NCI-H1105 (cell line): ENCODE measurements at places on chromosomes 7 and 10.
A peak's percentile ranks its signal among the peaks of the same experiment; 100 is the strongest.

DNA sequence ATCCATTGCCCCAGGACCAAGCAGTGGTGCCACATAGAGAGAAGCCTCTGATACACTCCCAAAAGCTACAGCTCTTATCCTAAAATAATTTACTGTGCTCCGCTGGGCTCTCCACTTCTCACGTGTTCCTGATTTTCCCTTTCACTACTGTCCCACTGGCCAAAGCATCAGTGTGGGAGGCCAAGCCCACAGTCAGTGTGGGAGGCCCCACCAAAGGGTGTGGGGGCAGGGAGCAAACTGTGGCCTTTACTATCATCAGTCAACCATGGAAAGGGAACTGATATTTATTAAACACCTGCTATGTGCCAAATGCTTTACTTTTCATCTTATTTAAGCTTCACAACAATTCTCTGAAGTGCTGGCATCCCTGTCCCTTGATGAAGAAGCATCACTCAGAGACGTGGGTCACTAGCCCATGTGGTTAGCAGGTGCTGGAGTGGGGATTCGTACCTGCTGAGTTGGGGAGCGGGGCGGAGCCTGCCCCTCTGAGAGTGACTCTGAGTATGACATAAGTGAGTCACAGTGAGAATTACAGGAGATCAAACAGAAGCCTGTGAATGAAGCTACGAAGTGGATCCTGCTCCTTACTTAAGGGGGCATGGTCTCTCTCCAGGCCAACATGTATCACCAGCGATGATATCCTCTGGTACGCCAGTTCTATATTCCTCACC is 50.4 kb downstream of the PYROXD2 start:
- DNase-seq, result no peak

- no peak for DNase-seq
These were observed 8.9 kb upstream of the LBX1 start for GRCh38 chr10:101237982-101238731.

GRCh38 chr10:93083743-93084539 is 10.2 kb downstream of the CYP26A1 start:
- DNase-seq, result no peak

DNA sequence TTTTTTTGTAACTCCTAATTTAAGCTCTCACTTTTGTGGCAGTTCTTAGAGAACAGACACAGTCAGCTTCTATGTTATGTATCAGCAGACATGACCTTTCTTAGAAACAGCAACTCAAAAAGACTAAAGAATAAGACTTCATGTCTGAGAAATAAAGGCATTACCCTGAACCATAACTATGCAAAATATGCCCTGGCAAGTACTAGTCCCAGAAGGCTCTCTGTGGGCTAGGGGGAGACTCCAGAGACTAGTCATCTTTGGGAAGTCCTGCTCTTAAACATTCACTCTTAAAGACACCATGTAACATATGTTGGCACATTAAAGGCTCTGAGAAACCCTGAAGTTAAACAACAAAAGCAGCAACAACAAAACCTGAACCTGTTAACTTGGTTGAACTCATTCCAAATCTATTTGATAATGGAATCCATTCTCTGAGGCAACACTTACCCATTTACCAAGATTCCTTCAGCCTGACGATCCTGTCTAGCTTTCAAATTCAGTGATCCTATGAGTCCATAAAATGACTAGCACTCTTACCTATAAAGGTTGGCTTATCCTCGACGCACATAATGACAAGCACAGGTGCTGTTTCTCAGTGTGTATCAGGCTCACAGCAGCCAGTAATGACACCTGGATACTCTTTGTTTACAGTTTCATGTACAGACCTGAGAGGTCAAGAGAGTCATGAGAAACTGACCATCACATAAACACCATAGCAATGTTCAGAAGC is 62.3 kb downstream of the OSBPL3 start:
- DNase-seq, result no peak

GRCh38 chr7:150435390-150436073 is 14.9 kb upstream of the GIMAP8 start:
- no peak for DNase-seq

DNA sequence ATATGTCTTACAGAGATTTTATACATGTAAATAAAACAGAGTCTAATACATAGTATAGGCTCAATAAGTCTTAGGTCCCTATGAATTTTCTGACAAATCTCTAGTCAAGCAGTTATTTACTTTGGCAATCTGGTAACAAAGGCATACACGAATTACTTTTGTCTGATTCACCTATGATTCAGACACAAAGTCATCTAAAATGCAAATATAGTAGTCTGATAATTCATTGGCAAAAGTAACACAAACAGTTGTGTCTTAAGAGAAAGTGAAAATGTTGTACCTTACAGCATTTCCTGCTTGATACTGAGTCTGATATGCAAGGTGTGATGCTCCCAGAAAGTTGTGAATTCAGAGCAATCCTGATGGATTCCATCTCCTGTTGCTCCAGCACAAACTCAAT is 209.4 kb upstream of the PRSS1 start:
- no peak for DNase-seq

DNA sequence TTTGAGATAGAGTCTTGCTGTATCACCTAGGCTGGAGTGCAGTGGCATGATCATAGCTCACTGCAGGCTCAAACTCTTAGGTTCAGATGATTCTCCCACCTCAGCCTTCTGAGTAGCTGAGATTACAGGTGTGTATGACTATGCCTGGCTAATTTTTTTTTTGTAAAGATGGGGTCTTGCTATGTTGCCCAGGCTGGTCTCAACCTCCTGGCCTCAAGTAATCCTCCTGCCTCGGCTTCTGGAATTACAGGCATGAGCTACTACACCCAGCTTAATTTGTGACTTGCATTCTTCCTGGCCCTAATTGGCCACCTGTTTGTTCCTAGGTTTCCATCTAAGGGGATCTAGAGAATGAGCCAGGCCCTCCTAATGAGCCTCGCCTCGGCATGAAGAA is 9.3 kb downstream of the ARHGAP22 start:
- no peak for DNase-seq

GRCh38 chr10:86799188-86799845 is 42.9 kb downstream of the BMPR1A start:
- no peak for DNase-seq

DNA sequence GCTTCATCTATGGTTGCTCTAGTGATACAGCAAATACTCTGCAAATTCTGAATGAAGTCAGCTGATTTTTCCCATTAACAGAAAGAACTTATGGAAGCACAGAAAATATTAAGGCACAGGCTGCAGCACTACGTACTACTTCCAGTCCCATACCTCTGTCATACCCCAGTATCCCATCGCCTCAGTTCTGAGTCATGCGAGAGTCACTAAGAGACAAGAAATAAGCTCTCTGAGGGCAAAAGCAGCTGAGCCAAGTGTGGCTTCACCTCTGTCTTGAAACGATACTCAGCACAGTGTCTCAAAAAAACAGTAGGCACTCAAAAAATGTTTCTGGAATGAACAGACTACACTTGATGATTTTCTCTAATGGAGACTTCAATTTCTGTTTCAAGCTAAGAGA is 48.2 kb downstream of the EZH2 start:
- DNase-seq, result no peak

DNA sequence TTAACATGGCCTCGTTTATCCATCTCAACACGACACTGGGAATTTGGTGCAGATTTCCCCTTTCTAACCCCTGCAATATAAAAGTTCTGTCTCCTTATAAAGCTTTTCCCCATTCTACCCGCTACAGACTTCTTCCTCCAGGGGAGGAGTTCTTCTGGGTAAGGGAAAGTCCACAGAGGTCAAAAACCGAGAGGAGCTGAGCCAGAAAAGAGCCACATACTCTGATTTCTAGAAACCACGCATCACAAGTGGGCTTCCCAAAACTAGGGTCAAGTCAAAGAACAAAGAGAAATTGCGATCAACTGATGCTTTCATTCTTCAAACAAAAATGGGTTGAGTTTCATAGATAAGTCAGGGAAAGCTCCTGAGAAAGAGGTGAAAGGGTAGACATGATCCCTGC is 6.8 kb downstream of the IL6 start:
- no peak for DNase-seq

DNA sequence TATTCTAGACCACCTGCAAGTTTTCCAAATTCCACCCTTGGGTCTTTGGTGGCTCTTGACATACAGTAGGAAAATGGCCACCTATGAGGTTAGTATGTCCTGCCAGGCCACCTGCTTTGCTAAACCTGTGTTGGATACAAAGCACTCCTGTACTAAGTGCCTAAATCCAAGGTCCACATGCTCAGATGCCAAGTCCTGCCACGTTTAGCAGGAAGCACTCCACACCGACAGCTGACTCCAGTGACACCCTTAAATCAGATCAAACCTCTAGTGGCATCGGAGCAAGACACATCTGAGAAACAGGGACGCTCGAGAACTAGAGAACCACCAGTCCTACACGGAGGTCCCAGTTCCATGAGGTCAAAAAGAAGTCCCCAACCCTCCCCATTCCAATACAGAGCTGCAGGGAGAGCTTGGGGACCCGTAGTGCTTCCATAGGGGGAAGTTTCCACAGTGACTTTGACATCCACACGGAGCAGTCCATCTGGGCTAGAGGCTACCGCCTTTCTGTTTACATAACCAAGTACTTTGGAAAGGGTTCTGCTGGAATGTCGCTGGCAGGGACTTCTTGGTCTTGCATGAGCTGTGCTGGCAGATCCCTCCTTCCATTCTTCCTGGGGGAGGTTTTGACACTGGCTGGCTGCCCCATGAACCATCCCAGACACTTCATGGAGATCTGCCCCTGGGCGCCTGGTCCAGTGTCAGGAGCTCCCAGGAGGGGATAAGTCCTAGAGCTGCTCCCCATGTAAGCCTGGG is 290.6 kb downstream of the PRPF18 start:
- no peak for DNase-seq

- DNase-seq, result no peak
These were observed 66.8 kb upstream of the DNAJB6 start for GRCh38 chr7:157270060-157270444.

GRCh38 chr7:99368750-99369389 is 5.7 kb upstream of the ARPC1B start:
- no peak for DNase-seq

DNA sequence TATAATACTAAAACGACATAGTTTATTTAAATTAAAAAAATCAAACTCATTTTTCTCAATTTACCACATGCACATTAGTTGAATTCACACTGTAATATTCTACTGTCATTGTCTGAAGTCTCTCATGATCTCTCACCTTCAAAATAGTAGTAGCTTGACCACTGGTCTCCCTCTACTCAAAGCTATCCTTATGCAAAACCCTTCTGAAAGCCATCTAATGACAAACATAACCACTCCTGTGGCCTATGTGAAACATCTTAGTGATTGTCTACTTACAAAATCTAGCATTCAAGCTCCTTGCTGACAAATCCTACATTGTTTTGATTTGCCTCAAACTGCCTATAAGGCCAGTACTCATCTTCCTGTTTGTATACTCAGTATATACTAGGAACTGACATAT is 606.0 kb upstream of the GHITM start:
- no peak for DNase-seq

GRCh38 chr7:15801041-15801440 is 114.6 kb upstream of the MEOX2 start:
- DNase-seq, result no peak

DNA sequence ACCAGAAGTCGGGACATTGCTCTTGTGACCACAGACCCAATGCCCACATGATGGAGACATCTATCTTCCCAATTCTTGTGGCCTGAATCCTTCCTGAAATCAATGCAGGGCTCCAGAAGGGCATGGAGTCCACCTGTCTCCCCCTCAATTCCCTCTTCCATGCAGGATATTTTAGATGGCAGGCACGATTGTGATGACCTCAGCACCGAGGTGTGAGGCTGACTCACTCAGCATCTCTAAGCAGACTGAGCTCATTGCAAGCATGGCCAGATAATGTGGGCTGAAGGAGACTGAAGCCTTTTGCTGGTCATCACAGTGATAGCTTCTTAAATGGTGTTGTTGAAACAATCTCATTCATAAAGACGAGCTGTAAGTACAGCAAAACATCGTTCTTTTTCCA is 374.9 kb upstream of the PODXL start:
- no peak for DNase-seq

- no peak for DNase-seq
These were observed 198.0 kb upstream of the MKI67 start for GRCh38 chr10:128324058-128324827.

DNA sequence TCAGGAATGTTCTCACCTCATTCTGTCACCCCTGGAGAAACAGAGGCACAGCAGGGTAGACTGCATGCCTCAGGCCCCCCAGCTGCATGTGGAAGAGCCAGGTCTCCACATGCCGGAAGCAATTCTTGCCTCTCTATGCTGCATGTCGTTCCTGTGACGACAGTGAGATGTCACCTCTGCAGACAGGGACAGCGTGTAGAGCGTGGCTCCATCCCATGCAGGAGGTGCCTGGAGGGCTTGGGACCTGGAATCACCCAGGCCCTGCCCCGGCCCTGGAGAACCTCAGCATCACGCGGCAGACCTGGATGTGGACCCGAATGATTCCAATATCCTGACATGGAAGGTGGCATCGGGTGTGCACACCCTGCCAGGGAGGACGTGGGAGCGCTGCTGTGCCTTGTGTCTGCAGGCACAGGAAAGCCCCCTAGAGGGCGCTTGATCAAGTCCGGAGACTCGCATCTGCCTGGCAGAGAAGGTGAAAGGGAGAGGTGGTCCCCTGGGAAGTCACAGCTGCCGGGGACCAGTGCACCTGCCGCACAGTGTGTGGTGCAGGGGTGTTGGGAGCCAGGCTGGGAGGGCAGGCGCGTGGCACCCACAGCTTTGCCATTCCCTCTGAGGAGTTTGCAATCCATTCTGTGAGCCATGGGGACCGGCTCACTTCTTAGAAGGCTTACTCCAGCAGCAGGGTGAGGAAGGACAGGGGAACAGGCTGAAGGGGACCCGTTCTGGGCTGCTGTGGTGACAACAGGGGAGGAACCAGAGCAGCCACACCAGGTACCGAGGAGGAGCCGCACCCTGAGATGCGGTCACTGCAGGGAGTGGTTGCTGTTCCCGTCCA is 45.3 kb upstream of the EN2 start:
- DNase-seq, result peak; percentile 85

GRCh38 chr10:68471063-68471585 is 649 bp downstream of the DNA2 start:
- DNase-seq, result no peak

GRCh38 chr7:115058726-115059125 is 136.8 kb downstream of the MDFIC start:
- DNase-seq, result no peak

DNA sequence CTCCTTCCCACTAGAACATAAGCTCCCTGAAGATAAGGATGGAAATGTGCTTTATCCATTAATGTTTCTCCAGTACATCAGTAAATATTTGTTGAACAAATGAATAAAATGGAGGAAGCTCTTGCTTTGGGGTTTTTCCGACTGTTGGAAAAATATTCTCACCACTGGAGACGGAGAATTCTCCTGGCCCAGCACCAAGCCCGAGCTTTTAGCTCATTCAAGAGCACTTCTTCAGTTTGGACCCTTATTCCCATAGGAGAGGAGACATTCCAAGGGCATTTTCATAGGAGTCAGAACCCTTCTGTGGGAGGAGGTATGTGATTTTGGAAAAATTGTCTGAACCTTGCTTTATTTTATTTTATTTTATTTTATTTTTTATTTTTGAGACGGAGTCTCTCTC is 21.0 kb downstream of the SUFU start:
- DNase-seq, result no peak

- DNase-seq, result no peak
These were observed 148.2 kb downstream of the KCND2 start for GRCh38 chr7:120421151-120421651.
